ENCODE measurements at places on chromosomes 2 and 18.

GRCh38 chr2:170509452-170510193 is 205.5 kb upstream of the SP5 start:
- no peak for DNase-seq

DNA sequence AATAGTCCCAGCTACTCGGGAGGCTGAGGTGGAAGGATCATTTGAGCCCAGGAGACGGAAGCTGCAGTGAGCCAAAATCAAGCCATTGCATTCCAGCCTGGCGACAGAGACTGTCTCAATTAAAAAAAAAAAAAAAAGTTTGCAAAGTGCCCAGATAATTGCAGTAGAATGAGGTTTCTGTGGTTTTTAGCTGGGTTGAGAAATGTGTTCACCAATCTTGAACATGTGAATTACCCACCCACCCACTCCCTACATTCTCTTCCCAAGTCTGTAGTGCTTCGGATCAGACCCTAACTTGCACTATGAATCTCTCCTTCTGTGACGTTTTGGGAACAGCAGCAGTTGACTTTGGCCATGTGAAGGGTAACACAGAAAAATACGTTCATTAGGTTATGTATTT is 247.3 kb downstream of the PTGR3 start:
- no peak for DNase-seq

GRCh38 chr2:184178229-184178628 is 420.1 kb upstream of the ZNF804A start:
- DNase-seq, result no peak

DNA sequence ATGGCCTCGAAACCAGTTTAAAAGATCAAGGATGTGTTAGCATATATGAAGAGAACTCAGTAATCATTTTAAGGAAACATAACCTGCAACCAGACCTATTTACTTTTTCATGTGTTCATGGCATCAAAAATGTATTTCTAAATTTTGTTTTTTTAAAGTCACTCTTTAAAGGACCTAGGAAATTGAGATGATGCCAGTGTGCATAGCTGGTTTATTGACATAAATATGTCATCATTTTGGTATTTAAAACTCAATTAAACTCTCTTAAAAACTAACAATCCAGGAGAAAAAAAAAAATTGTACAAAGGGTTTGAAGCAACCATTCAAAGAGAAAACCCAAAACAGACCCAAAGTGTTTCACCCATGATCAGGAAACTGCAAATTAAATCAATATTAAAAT is 198.9 kb upstream of the RND3 start:
- DNase-seq, result no peak

- no peak for DNase-seq
These were observed 30.2 kb upstream of the SCLY start for GRCh38 chr2:238030422-238031155.

DNA sequence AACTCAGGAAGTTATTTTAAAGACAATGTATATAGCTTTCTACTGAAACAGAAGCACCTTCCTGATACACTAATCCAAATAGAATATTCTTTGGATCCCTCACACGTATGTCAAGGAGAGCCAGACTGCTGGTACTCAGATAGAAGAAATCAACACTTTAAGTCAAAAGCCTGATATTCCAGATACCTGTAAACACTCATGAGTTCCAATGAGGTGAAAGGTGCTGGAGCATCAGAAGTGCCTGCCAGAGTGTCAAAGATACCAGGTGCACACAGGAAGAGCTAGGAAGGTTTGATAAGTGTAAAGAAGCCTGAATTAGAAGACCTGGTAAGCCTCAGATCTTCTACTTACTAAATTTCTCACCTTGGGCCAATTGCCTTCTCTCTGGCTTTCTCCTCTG is 226.3 kb upstream of the SP5 start:
- no peak for DNase-seq

GRCh38 chr2:152336854-152337510 is 2.0 kb downstream of the FMNL2 start:
- no peak for DNase-seq

DNA sequence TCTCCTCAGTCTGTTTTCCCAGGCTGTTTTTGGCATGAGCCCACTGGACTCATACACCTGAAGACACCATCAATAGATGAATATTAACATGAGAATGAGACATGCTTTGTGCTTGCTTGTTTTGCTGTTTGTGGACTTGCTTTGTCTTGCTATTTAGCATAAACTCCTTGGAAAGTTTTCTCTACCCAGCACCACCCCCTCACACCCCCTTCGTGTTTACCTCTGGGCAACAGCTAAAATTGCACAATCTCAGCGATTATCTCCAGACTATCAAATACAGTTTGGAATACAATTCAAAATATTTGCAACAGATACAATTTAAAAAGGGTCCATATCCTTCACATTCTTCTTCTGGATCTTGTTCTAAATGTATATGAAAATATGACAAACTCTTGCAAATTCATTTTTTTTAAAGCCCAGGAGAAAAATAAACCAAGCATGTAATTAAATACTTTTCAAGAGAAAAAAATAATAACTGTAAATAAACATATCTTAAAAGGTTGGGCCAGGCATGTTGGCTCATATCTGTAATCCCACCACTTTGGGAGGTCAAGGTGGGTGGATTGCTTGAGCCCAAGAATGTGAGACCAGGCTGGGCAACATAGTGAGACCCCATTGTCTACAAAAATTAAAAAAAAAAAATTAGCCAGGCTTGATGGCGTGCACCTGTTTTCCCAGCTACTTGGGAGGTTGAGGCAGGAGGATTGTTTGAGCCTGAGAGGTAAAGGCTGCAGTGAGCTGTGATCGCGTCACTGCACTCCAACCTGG is 32.3 kb upstream of the PMAIP1 start:
- DNase-seq, result no peak

GRCh38 chr18:76209597-76209996 is 285.4 kb downstream of the ZNF516 start:
- no peak for DNase-seq

DNA sequence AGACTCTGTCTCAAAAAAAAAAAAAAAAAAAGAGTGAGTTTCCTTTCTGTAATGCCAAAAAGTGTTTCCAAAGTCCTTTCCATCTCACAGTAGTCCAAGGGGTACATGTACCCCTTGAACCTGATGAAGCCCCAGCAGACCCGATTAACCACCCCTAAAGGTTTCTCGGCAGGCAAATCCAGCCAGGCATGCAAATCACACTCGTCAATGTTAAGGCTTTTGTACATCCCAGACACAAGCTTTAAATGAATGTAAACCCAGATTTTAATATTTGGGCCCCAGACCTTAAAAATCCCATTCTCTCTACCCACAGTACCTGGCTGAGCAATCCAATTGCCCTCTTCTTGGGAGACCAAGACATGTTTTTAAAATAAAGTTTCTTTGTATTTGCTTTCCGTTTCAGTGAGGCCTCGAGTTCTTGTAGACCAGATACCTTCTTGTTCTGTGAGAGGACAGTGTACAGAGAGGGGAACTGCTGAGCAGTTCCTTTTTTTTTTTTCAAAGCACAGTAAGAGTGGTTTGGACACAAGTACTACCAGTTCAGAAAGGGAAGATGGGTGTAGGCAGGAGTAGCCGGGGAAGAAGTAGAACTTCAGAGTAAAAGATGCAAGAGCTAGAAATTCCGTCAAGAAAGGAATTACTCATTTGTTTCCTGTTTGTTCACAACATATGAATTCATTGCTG is at the start of gene NLRC4:
TSS of gene NLRC4 (minus strand) at position 465 of the 684 bp plus-strand sequence. CDS start 8,111 bp downstream, outside the sequence.
- DNase-seq, result no peak

GRCh38 chr2:70664525-70664924 is 103.5 kb downstream of the ADD2 start:
- no peak for DNase-seq

Measured in thoracic aorta (tissue), 2 donors.